ENCODE measurements at places on chromosomes 11 and 22.

DNA sequence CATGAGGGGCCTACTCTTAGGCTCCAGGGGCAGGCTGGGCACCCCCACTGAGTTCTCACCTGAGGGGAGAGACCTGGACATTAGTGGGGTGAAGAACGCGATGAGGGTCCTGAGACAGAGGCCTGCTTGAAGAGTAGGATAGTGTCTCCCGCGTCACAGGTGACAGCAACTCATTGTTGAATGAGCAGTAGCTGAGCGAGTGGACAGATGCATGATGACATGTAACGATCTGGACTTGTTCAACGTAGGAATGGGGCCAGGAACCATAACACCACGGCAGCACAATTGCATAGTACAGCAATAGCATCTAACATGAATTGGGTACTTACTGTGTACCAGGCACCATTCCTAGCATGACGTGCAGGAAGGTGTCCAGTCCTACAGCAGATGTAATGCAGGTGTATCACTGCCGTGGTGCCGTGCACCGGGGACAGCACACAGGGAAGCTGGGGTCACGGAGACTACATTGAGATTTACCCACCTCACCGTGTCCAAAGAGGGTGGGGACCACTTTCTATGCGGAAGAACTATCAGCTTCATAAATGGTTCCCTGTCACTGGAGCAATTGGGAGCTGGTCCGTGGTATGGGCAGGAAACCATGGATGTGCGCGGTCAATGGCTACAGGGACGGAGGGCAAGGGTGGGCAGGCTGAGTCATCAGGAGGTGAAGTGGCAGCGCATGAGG lies 1019.1 kb downstream of the TBC1D22A start:
- ATAC-seq = no peak

DNA sequence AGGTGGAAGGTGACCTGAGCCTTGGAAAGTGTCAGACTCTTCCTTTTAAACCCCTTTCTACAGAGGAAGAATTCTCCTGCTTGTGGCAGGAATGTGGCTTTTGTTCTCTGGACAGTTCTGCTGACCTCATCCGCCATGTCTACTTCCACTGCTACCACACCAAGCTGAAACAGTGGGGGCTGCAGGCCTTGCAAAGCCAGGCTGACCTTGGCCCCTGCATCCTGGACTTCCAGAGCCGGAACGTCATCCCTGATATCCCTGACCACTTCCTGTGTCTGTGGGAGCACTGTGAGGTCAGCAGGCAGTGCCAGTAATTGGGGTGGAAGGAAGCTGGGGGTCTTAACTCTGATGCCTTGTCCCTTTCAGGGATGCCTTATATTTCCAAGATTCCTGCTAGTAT lies 9.3 kb downstream of the HINFP start:
- no peak for ATAC-seq

- no peak for ATAC-seq
Measured at GRCh38 chr22:23574371-23574811, 5.7 kb downstream of the IGLL1 start.

DNA sequence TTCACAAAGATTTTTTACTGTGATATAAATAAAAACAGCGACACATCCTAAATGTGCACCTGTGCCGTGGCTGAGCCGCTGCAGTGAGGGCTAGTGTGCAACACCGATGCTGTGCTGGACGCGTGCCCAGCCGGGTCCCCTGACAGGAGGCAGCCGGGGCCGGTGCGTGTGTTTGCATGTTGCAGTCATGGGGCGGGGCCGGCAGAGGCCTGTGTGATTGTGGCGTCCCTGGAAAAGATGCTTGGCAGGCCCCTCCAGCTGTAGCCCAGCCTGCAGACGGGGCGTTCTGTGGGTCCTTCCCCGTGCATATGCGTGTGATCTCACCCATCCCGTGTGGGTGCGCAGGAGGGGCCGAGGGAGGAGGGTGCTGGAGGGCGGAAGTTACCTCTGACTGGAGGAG lies 30.6 kb downstream of the MUC6 start:
- no peak for ATAC-seq

DNA sequence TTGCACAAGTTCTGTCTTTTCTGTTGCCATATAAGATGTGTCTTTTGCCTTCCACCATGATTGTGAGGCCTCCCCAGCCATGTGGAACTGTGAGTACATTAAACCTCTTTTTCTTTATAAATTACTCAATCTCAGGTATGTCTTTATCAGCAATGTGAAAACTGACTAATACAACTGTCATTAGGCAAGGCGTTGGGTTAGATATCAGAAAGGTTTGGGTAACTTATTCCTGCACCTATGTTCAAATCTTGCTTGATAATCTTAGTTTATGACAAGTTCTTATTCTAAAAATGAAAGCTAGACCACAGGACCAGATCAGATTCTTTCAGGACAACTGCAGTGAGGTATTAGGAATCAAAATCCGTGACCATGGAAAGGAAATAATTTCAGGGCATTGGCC lies 160.6 kb upstream of the BDNF start:
- no peak for ATAC-seq

DNA sequence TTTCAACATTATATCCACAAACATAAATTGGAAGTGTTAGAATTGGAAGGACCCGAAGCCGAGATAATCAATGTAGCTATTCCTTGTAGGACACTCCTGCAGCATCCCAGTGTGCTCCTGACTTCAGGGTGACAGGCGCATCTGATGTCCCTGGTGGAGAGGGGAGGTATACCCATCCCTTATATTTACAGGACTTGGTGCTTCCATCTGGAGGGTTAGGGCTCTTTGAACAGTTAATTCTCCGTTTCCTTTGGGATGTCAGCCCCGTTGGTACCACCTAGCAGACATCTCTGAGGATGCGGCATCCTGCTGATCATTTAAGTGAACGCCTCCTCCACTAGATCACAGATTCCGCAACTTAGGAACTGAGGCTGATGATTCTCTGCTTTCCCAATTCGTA lies 451.3 kb downstream of the OPCML start:
- ATAC-seq = no peak

DNA sequence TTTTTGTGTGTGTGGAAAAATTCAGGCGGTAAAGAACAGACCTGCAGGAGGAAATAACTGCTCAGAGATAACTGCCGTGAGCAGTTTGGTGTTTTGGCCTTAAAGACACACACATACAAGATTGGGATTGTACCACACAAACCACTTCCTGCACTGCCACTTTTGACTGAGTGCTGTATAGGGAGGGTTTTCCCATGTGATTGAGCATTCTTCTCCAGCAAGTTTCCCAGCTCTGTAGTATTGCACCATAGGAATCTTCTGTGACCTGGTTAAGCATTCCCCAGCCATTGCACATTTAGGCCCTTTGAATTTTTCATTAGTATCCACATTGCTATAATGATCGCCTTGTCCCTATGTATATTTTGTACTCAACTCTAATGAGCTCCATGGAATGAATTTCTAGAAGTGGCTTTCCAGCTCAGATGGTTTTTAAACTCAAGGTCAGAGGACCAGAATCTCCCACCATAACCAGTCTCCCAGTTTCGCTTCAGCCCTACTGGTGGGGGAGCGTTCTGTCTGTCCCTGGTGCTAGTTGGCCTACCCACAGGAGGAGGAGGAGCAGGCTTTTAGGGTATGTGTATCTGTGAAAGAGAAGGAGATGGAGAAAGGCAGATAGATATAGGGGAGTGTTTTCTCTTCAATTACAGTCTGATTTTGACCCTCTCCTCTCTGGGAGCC lies 9.3 kb downstream of the CD82 start:
- peak; percentile 26 for ATAC-seq

GRCh38 chr22:44497218-44497904 lies 672 bp downstream of the RTL6 start:
- ATAC-seq = peak; percentile 2

GRCh38 chr11:27838674-27839073 lies 138.4 kb upstream of the BDNF start:
- no peak for ATAC-seq

DNA sequence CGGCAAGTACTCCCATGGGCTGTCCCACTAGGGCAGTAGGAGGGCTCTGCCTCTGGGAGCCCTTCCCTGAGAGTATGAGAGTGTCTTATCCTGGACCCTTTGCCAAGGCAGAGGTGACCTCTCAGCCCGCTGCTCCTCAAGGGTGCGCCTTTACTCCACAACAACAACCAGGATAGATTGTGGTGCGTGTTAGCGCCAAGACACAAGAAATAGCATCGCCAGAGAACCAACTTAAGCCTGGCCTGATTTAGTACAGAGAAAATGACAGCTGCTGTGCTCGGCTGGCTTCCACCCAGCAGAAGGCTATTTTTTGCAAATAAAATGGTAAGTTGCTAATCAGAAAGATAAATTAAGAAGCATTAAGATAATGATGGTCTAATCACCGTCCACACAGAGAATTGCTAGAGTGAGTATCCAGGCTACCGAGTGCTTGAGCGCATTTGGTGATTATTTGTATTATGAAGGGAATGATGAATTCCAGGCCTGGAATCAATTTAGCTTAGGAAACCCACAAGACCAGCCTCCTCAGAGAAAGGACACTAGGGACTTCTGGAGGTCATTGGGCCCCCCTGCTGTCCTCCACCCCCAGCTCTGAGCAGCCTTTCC lies 119.8 kb downstream of the PKNOX2 start:
- ATAC-seq = no peak

DNA sequence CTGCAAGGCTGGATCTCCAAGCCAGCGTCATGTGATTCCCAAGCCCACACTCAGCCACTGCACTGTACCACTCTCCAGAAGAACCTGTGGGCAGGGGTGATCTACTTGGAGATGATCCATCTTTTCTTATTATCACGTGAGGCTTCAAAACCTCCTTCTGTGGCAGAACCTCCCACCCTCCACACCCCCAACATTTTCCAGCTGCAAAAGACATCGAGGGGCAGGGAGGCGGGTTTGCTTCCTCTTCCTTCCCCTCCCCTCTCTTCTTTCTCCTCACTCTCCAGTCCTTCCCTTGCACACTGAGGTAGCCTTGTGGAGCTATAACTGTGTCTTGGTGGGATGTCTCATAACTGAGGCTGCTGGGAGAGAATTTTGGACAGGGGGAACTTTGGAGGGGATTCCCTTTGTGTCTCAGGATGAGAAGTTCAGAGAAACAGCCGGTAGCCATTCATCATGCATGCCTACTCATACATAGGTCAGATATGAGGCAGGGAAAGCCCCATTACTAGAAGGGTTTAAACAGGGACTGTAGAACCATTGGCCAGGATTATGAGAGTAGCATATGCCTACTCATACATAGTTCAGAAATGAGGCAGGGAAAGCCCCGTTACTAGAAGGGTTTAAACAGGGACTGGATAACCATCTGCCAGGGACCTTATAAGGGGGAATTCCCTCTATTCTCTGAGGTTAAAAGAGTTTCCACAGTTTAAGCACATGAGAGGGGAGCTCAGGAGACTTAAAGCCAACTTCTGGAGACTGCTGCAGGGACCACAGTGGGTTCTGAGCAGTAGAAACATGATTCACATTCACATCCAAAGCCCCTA lies 420.7 kb upstream of the CADM1 start:
- ATAC-seq = no peak

- ATAC-seq = peak; percentile 45
Measured at GRCh38 chr11:125625225-125625629, 264 bp downstream of the CHEK1 start.

DNA sequence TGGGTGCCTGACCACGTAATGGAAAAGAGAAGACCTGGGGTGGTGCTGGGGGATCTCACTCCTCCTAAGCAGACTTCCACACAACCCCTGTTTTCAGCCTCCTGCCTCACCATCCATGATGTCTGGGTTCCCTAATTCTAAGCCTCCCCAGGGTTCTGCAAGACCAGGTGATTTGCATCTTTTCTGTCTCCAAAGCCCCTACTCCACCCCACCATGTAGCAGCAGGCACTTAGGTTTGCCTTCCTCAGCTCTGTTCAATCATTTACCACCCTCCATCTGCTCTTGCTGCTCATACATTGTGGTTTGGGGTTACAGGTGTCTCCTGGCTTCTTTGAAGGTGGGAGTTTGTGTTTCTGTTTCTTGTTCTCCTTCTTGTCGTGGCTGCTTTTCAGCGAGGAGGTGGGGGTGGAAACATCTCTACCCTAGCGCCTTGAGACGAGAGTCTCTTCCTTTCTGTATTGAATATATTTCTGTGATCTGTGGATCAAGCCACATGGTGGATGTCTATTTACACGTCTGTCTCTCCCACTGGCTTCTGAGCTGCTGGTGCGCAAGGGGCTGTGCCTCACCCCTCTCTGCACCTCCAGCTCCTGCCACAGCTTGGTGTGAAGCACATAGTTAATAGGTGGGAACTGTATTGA lies 6.6 kb upstream of the SSTR3 start:
- ATAC-seq = no peak

GRCh38 chr11:31445621-31446020 lies 63.8 kb downstream of the IMMP1L start:
- ATAC-seq = no peak

DNA sequence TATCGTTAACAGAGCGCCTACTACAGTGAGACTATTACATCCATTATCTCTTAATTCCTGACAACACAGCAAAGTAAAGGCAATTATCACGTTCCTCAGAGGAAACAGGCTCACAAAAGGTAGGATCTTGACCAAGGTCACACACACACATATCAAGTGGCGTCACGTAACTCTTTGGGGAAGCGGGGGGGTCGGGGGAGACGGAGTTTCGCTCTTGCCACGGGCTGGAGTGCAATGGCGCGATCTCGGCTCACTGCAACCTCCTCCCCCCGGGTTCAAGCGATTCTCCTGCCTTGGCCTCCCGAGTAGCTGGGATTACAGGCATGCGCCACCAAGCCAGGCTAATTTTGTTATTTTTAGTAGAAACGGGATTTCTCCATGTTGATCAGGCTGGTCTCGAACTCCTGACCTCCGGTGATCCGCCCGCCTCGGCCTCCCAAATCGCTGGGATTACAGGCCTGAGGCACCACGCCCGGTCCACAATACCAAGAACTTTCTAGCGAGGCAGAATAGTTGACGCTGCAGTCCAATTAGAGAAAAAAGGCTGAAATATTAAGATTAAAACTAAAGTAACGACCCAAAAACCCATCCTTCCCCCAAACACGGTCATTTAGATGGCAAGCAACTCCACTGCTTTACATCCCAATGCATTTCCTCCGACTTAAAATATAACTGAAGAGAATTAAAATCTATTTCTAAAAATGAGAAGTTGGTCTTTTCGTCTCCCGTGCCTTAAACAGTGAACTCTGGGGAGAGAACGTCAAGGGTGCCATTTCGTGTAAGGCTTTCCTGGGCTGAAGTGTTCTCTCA lies 1.2 kb downstream of the DDX17 start:
- no peak for ATAC-seq

- no peak for ATAC-seq
Measured at GRCh38 chr22:30023099-30023660, 57.1 kb upstream of the HORMAD2 start.

- no peak for ATAC-seq
Measured at GRCh38 chr11:66346476-66347424, 679 bp downstream of the B4GAT1 start.

All from gastroesophageal sphincter (tissue), 4 donors.